ENCODE measurements at places on chromosomes 2 and 18.

DNA sequence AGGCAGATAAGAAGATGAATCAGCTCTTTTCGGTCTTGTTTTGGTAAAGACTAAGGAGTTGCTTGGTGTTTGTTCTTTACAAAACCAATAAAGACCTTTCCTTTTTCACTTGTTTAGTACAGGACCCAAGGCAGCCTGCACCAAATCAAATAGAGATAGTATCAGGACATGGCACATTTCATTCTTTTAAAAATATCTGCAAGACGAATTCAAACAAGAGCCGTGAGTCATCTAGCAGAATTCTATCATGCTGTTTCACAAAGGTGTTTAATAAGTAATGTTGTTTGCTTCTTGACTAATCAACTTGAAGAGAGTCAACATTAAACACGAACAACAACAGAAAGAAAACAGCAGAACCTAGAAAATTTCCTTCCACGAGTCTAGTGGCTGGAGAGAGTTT lies 102.8 kb upstream of the TTN start:
- no peak for DNase-seq

GRCh38 chr18:12442946-12443345 lies 35.2 kb downstream of the PRELID3A start:
- DNase-seq: no peak

DNA sequence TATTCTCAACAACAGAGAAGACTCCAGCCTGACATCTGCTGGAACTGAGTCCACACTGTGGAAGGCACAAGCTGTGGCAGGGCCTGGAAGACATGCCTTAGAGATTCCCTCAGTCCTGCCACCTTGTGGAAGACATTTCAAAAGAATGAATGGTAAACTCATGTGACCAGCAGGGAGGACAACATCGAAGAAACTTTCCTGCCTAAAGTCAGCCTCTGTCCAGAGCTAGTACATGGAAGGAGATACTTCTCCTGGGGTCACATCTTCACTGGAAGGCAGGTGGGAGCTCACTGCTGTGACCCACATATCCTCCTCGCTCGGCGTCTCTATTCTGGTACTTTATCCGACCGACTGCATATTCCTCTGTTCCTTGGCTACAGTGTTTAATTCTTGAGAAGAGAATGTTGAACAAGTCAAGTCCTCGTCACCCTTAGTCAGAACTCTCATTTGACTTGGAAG lies 59.5 kb downstream of the PUM2 start:
- DNase-seq: no peak

- no peak for DNase-seq
Observed at GRCh38 chr18:54130177-54130576, 94.3 kb downstream of the MBD2 start.

GRCh38 chr2:43131051-43131889 lies 95.1 kb downstream of the ZFP36L2 start:
- peak; percentile 61 for DNase-seq

- no peak for DNase-seq
Observed at GRCh38 chr2:186891185-186891621, 42.2 kb upstream of the ZSWIM2 start.

DNA sequence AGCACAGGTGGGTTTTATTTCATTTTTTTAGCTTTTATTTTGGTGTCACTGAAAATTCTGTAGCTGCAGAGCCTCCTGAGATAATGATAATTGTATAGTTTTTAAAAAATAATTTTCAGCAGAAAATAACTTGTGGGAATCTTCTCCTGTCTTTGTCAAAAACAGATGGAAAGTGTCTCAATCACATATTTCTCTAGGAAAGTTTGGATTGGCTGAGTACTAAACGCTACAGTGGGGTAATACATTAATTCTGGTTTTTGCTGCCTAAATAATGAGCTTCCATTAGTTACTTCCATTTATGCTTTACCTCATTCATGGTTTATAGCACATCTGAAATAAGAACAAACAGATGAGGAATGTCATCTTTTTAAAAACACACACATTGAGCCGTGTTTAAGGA lies 2.2 kb downstream of the TWIST2 start:
- no peak for DNase-seq

GRCh38 chr2:134625311-134625710 lies 93.5 kb downstream of the TMEM163 start:
- no peak for DNase-seq

- DNase-seq: no peak
Observed at GRCh38 chr2:38598991-38599295, 3.8 kb downstream of the HNRNPLL start.

DNA sequence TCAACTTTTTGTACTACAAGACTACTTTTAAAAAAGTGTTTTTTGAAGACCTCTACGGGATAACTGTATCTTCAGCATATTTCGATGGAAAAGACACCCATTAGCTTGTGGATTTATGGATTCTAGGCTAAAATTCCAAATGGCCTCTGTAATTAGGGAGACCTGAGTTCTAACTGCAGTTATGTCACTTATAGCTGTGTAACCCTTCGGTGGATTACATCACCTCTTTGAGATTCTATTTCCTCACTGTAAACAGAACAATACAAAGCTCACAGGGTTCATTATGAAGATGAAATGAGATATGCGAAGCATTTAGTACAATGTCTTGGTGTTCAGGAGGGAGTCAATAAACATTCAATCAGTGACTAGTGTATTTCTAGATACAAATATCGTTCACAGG lies 24.2 kb downstream of the LMAN2L start:
- DNase-seq: no peak

- no peak for DNase-seq
Observed at GRCh38 chr2:226652983-226653765, 146.4 kb downstream of the IRS1 start.

DNA sequence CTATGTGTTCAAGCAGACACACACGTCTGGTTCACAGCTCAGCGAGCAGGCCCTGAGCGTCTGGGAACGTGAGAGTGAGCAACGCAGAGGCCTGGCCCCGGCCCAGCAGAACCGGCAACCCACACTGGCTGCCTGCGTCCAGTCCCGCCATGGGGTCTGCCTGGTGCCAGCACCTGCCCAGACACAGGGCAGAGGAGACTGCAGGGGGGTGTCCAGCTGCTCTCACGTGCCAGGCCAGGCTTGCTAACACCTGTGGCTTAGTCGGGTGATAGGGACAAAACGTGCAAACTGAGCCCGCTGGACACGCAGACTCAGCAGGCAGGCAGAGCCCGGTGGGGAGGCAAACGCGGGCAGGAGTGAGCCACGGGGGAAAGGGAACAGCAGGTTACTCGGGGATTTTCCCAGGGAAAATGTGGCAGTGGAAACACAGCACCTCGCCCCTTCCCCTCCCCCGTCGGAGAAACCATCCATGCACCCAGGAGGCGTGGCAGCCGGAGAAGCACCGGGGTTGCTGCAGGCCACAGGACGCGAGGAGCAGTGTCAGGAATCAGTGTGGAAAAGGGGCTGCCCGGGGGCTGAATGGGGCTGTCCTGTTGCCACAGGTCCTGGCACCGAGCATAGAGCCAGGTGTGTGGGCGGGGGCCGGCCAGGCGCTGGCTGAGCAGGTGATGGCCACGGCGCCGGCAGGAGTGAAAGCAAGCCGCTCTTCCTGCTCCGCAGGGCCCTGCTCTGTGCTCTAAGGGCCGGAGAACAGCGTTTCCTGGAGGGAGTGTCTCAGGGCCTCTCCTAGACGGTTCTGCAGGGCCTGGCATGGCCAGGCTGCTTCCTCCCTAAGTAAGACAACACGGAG lies 154.7 kb downstream of the HDAC4 start:
- no peak for DNase-seq

DNA sequence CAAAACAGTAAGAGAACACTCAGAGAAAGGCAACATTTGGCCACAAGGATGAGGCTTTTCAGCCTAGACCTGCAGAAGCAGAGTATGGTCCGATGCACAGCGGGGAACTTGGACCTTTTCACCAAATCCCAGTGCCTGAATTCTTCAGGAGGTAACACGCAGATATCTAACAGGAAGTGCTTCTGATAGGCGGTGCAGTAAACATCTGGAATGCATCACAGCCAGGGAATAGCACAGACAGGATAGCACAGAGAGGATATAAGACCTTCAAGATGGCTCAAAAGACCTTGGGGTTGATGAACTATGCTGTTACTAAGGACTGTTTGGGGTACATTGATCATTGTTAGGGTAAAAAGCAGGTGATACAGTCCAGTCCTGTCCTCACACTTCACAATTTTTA lies 1.7 kb downstream of the TMEM127 start:
- no peak for DNase-seq

- DNase-seq: no peak
Observed at GRCh38 chr2:127170021-127170420, 50.1 kb downstream of the CYP27C1 start.

- DNase-seq: no peak
Observed at GRCh38 chr2:229802785-229803184, 88.4 kb upstream of the DNER start.

DNA sequence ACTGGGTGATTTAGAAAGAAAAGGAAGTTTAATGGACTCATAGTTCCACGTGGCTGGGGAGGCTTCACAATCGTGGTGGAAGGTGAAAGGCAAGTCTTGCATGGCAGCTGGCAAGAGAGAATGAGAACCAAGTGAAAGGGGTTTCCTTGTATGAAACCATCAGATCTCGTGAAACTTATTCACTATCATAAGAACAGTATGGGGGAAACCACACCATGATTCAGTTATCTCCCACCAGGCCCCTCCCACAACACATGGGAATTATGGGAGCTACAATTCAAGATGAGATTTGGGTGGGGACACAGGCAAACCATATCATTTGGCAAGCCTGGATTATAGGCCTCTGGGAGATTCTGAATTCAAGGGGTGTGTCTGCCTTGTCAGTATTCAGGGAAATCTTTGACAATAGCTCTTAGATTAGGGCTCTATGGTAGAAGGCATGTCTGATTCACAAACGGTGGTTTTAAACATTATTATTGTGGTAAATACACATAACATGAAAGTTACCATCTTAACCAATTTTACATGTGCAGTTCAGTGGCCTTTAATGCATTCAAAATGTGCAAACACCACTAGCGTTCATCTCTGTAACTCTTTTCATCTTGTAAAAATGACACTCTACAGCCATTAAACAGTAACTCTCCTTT lies 15.3 kb upstream of the PLB1 start:
- no peak for DNase-seq
